EH (cell line): ENCODE measurements at places on chromosomes 16 and 17.
A peak's percentile ranks its signal among the peaks of the same experiment; 100 is the strongest.

- no peak for DNase-seq
These were observed 16.6 kb downstream of the CTU2 start for GRCh38 chr16:88722784-88723506.

DNA sequence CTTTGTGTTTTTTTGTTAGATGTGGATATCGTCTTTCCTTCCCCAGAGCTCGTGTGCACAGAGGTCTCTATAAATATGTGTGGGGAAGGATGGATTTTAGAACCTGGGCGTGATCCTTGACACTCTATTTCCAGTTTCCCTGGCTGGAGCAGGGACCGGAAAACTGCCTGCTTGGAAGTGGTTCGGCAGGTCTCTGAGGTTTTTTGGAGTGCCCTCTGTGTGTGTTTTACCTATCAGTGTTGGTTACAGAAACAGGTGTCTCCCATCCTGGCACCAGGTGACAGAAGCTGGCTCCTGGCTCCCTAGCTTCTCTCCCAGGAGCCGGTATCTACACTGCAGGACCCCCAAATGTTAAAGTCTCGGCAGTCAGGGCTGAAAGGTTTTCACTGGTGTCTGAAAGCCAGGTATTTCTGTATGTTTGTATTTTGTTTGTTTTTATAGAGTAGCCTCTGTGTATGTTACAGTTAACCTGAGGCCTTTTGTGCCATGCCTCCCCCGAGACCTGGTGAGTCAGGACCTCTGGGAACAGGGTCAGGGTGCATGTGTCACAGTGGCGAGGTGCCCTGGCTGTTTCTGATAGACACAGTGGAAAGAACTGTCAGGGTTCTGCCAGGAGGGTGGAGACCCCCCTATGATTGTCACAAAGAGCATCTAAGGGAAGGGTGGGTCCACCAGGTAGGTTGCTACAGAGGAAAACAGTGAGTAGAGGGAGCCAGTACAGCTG, 31.3 kb downstream of the ZC3H18 start:
- DNase-seq: no peak

DNA sequence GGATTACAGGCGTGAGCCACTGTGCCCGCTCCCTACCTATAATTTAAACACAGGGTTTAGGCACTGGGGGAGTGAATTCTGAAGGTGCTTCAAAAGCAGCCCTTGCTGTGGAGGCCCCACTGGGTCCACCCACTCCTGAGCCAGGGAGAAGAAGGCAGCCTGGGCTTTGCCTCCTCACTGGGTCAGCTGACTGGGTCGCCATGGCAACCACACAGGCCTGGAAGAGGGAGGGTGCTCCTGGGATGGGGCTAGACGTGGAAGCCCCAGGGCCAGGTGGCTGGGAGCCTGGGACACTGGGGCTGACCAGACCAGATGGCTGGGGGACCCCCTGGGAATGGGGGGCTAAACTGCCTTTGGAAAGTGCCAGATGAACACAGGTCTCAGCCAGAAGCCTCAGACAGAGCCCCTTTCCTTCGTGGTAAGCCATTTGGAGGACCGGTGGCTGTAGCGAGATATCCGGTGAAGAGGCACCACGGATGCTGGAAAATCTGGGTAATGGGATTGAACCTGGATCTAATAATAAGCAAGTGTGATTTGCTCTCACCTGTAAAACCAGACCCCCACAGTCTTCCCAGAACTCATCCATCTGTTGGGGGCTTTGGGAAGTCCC, 32.9 kb downstream of the TRARG1 start:
- DNase-seq: no peak

DNA sequence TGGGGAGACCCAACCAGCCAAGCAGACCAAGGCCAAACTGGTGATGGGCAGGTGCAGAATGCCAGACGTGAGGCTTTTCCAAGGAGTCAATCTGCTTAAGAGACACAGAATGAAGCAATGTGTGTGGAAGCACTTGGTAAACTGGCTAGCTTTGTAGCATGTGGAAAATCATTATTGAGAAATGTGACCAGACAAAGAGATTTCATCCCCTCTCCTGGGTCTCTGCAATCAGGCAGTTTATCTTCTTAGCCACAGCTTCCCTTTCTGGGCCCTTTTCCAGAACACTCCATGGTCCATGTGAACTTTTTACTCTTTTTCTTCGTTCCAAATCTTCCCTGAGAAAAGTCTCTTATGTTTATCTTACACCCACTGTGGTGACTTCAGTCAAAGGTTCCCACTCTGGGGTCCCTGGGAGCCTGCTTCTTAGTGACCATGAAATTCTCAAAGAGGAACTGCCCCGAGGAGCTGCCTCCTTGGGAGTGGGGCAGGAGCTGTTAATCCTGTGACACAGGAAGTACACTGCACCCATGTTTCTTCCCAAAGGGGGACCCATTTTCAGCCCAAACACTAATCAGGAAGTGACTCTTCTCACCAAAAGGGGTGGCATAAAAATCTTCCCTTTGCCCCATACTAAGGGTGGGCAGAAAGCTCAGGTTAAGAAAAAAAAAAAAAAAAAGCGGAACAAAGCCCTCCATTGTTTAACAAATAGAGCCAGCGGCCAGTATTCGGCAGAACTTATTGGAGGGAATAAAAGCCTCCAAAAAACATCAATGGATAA, 346.2 kb upstream of the ASIC2 start:
- no peak for DNase-seq

GRCh38 chr17:71980171-71980570, 140.6 kb upstream of the SOX9 start:
- peak; percentile 65 for DNase-seq

GRCh38 chr16:75208242-75208825, 1.4 kb upstream of the CTRB2 start:
- DNase-seq: no peak

DNA sequence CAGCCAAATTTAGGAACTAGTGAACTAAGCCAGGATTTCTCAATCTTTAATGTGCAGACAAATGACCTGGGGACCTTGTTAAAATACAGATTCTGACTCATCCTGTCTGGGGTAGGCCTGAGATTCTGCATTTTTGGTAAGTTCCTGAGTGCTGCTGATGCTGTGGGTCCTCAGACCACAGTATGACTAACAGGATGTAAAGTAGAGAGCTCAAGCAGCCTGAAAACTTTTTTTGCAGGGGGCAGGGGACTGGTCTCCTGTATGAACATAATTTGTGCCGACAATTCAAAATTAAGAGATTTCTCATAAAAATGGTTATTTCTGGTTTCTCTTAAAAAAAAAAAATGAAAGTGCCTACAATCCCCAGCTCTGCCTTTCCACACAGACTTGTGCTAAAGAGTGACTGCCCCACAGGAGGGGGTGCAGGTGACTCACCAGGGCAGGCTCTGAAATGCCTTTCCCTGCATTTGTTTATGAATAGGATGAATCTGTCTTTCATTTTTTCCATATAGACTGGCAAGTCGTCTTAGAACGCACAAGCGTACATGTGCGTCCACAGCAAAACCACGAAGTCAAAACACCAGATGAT, 271.5 kb downstream of the PHKB start:
- DNase-seq: peak; percentile 96

- peak; percentile 76 for DNase-seq
These were observed 11.2 kb downstream of the GALK1 start for GRCh38 chr17:75753514-75754377.

- DNase-seq: no peak
These were observed 315.8 kb downstream of the CA10 start for GRCh38 chr17:51842763-51843162.

DNA sequence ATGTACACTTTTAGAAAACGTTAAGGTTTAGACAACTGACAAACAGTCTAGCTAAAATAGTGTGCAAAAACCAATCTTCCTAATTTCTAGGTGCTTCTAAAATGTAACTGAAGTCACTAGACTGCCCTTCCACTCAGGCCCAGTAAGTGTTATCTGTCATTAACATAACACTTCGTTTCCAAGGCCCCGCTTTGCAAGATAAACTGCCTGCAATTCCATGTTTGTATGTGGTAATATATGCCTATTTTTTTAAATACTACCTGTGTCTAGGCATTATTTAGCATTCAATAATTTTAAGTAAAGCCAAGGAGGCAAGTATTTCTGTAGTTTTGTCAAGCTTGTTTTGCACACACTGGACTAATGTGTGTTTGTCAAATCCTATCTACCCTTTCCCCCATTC, 3.2 kb downstream of the USP32 start:
- DNase-seq: no peak

GRCh38 chr17:44828919-44829522, 1.1 kb downstream of the GJC1 start:
- peak; percentile 44 for DNase-seq

GRCh38 chr17:38703742-38704605, 1.1 kb upstream of the MLLT6 start:
- peak; percentile 25 for DNase-seq

GRCh38 chr17:5331506-5331905, 49.4 kb downstream of the RABEP1 start:
- DNase-seq: peak; percentile 37

DNA sequence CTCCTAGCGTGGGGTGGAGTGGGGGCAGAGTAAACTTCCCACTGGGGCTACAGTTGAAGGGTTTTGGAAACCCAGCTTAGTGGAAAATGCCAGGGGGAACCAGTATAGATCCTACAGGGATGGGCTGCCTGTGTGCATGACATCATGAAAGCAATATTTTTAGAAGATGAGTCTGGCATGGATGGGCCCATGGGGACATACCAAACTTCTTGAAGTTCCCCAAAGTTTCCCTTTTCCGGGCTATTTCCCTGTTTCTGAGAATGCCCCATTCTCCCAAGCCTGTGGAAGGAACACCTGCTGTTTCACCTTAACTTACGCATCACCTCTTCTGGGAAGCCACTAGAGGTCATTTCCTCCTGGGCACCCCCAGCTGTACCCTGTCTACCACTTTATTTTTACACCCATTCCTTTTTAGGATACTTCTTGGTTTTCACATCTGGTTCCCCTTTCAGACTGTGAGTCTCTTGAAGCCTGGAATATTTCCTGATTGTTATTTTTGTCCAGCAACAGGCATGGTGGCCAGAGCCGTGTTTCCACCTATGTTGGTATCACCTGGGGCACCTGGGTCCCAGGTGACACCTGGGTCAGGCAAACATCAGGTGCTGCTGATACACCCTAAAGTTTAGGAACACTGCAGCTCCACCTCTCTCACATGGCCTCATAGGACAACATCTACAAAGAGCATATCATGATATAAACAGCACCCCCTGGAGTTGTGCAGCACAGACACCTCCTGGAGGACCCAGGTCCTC, 9.8 kb downstream of the SOCS3 start:
- DNase-seq: no peak

DNA sequence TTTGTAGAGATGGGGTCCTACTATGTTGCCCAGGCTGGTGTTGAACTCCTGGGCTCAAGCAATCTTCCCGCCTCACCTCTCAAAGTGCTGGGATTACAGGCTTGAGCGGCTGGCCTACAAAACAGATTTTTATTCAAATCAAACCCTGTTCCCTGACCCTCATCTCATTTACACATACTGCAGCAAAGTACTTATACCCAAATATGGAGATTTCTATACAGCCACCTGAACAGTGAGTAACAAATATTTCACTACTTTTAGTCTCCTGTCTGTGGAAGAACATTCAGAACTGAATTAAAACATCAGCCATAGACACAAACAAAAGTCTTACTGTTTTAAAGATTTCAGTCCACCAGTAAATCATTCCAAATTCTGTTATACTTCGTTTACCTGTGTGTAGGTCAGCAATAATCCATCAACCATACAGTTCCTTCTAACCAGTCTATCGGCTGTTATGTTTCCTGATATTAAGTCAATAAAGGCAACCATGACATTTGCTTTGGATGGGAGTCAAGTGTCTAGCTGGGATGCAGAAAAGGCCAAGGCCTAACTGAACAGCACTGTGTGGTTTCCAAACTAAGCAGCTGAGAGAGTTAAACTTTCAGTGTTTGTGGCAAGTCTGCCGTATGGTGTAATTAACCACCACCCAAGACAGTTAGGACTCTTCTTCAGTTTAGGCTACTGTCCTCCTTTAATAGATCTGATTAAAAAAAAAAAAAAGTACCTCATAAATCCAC, 22.3 kb downstream of the ERN1 start:
- no peak for DNase-seq

DNA sequence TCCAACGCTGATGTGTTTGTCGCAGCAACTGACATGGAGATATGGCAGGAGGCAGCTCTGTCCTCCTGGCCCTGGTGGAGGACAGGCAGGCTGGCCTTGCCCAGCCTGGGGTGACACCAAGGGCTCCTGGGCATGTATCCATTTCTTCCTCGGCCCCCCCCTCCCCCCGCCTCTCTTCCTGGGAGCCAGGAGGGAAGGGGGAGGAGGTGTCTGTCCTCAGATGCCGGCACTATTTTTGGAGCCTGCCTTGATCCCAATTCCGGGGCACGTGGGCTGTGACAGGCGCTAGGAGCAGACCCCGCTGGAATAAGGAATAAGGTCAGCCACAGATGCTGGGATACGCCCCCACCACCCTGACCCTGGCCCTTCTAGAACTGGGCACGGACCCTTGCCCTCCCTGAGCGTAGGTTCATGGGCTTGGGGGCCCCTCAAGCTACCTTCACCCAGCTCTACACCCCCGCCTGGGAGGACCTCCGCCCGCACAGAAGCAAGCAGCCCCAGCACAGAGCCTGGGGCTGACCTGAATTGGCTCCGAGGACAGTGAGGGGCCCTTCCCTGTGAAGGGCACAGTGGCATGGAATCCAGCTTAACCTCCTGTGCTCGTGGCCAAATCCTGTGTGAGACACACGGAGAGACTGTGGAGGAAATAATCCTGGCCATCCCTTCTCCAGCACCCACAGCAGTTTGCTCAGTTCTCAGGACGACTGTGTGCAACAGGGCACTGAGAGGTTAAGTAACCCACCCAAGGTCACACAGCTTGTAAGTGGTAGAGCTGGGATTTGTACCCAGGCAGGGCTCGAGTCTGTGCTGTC, 24.1 kb downstream of the SEC14L5 start:
- DNase-seq: no peak

DNA sequence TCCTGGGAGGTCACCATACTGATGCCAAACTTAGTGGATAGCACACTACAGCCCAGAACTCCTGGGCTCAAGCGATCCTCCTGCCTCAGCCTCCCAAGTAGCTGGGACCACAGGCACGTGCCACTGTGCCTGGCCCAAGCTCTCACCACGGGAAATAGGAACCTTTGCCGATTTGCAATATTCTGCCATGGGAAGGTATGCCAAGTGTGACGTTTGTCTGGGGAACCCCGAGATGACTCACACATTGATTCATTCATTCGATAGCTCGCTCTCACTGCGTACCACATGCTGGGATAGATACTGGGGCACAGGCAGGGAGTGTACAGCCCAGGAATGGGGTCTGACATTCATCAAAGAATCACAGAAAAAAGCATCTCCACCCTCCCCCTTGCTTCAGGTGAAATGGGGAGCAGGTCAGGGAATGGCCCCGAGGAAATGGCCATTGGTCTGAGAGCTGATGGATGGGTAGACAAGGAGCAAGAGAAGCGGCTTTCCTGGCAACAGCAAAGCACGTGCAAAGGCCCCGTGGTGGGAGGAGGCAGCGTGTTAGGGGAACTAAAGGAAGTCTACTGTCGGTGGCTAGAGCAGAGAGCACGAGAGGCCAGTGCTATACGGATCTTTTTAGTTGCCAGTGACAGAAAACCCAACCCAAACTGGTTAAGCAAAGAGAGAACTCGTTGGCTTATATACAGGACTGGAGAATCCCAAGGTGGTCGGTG, 44.1 kb downstream of the DNAH17 start:
- DNase-seq: peak; percentile 45

- DNase-seq: no peak
These were observed 410.8 kb downstream of the SNX29 start for GRCh38 chr16:12387311-12387710.
